ENCODE measurements at places on chromosomes 5 and 9.

DNA sequence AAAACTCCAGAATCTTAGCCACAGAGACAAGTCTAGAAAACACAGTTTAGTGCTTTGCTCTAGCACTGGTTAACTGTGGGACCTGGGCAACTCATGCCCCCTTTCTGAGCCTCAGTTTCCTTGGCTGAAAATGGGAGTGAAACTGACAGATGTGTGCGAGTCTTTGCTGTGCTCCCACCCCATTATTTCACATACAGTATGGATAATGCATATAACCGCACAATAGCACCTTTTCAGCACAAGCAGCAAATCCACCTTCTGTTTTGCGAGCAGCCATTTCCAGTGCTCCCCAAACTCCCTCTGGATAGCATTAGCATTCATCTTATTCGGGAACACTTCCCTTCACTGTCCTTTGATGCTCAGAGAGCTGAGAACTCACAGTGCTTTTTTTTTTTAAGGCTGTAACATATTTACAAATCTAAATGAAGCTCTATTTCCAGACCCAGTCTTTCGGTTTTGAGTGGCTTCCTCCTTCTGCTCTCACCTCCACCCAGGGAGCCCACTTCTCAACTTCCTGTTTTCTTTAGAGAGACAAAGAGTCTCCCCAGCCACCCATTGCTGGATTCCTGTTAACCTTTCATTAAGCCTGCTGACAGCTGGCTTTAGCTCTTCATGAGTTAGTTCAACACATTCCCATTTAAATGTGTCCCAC lies 49.2 kb downstream of the TIMD4 start:
- no peak for DNase-seq

GRCh38 chr9:134976403-134976802 lies 58.7 kb upstream of the FCN1 start:
- no peak for DNase-seq

DNA sequence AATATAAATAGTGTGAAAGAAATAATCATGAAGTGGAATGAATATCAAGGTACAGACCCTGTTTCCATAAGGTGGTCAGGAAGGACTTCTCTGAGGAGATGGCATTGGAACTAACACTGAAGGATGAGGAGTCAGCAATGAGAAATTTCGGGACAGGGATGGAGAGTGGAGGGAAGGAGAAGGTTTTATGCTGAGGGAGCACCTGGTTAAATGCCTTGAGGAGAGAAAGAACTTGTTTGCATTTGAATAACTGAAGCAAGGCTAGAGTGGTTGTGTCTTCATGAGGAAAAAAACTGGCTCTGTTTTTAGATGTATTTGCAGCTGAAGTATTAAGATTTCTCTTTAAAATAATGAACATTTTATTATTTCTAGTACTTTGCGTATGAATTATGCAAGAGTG lies 180.8 kb downstream of the TRPM3 start:
- DNase-seq = no peak

DNA sequence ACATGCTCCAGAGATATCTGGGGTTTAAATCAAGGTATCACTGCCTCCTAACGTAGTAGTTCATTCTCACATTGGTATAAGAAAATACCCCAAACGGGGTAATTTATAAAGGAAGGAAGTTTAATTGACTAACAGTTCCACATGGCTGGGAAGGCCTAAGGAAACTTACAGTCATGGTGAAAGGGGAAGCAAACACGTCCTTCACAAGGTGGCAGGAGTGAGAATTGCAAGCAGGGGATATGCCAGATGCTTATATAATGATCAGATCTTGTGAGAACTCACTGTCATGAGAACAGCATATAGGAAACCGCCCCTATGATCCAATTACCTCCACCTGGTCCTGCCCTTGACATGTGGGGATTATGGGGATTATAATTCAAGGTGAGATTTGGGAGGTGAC lies 1280.2 kb upstream of the C9orf72 start:
- no peak for DNase-seq

DNA sequence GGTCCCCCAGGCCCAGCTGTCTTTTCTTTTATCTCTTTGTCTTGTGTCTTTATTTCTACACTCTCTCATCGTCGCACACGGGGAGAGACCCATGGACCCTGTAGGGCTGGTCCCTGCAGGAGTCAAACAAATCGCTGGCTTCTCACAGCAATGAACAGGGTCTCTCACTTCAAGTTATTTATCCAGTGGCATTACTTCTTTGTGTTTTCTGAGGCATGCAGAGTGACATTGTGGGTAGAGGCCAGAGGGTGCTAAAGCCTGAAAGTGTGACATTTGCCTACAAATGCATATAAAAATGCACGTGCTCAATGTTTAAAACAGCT lies 127.6 kb downstream of the ST8SIA4 start:
- no peak for DNase-seq

DNA sequence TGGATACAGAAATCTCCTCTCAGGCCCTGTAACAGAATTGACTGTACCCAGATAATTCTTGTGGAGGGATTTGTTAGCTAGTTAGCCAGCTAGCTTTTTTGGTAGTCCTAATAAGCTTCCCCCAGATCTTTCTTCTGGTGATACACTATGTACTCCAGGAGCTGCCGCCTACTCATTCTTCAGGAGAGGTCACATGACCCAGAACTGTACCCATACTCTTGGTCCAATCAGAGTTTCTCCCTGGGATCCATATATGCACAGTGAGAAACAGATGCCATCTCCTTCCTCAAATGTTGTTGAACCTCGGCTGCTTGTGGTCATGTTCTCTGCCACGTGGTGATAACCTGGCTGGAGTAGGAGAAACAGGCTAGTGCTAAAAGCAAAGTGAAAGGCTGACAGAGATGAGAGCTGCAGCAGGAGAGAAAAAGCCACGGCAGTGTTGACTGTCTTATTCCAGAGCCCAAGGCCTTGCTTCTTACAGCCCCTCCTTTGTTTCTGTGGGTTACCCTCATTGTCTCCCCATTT lies 123.0 kb upstream of the RFX3 start:
- no peak for DNase-seq

All from stimulated activated CD8-positive, alpha-beta memory T cell treated with anti-CD3 and anti-CD28 coated beads, Interleukin-2, amount 100 ng/mL, for 1 hour (primary cell).